ENCODE measurements at places on chromosomes 5 and 9. TPM values are rescaled to one million over a fixed set of nuclear protein-coding genes. Genes with fewer than 3 reads are reported as not detected.

The CHSY3 gene
- total RNA-seq = 24.3 TPM

The PCDHA12 gene
- total RNA-seq = 0.21 TPM

The SCGB3A2 gene
- total RNA-seq = not detected

The ZBED3 gene
- total RNA-seq = 4.4 TPM

The ARL14EPL gene
- 1.7 TPM for total RNA-seq

The CDC20B gene
- not detected for total RNA-seq

The FCHO2 gene
- 34.4 TPM for total RNA-seq

The RANBP6 gene
- total RNA-seq = 23.6 TPM

The GRM6 gene
- not detected for total RNA-seq

The TBC1D2 gene
- 22.3 TPM for total RNA-seq

The TSC1 gene
- 65.4 TPM for total RNA-seq

The PCDH1 gene
- 24.6 TPM for total RNA-seq

The GPBP1 gene
- total RNA-seq = 40.2 TPM

The BTNL9 gene
- 20.5 TPM for total RNA-seq

The SREK1IP1 gene
- total RNA-seq = 8.5 TPM

The LMAN2 gene
- 167 TPM for total RNA-seq

The CARD9 gene
- 1.4 TPM for total RNA-seq

The SPINK4 gene
- total RNA-seq = not detected

The CNTFR gene
- 13.7 TPM for total RNA-seq

The PCDHGB2 gene
- total RNA-seq = 9.7 TPM

The SPATA31A5 gene
- total RNA-seq = not detected

The AIF1L gene
- total RNA-seq = 21.9 TPM

The GADD45G gene
- 5.8 TPM for total RNA-seq

The EGR1 gene
- 98.3 TPM for total RNA-seq

The LCN9 gene
- total RNA-seq = not detected

The LOX gene
- 32.9 TPM for total RNA-seq

The HAVCR2 gene
- total RNA-seq = 38.0 TPM

The MAP1B gene
- 616 TPM for total RNA-seq

The RNF180 gene
- 46.6 TPM for total RNA-seq

The SIL1 gene
- 41.2 TPM for total RNA-seq

The RGMB gene
- total RNA-seq = 11.9 TPM

The ZFP37 gene
- 1.8 TPM for total RNA-seq

The APBA1 gene
- total RNA-seq = 9.5 TPM

The BAAT gene
- not detected for total RNA-seq

The RNF208 gene
- 3.7 TPM for total RNA-seq

The ZNF782 gene
- total RNA-seq = 22.4 TPM

The SPINK7 gene
- total RNA-seq = not detected

The DOK3 gene
- total RNA-seq = 20.5 TPM

The GOLGA2 gene
- total RNA-seq = 141 TPM

The FAM120AOS gene
- 56.2 TPM for total RNA-seq

The PSD2 gene
- 0.41 TPM for total RNA-seq

The PAEP gene
- total RNA-seq = not detected

The PCDHGA1 gene
- 0.41 TPM for total RNA-seq

The GEMIN5 gene
- 21.0 TPM for total RNA-seq

The CYLC2 gene
- not detected for total RNA-seq
